ENCODE measurements at places on chromosomes 5 and 9.

DNA sequence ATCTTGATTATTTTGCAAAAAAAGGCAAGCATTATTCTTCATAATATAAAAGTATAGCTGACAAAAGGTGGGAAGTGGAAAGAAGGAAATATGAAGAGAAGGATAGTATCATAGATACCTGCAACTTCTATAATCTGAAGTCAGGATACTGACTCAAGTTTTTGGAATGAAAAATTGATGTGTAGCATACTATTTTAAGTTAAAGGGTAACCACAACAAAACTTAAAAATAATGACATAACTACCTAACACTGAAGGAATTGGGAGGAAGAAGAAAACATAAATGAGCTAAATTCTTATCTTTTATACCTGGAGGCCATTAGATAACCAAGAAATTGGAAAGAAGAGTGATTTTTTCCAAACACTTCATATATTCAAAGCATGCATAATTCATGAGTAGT is 51.8 kb upstream of the TLE1 start:
- no peak for DNase-seq

GRCh38 chr5:115484368-115484767 is 60.2 kb downstream of the FEM1C start:
- no peak for DNase-seq

- no peak for DNase-seq
Measured at GRCh38 chr9:135971892-135972291, 10.7 kb upstream of the UBAC1 start.

GRCh38 chr5:115831163-115831768 is 10.1 kb downstream of the ATG12 start:
- DNase-seq: peak; percentile 56

DNA sequence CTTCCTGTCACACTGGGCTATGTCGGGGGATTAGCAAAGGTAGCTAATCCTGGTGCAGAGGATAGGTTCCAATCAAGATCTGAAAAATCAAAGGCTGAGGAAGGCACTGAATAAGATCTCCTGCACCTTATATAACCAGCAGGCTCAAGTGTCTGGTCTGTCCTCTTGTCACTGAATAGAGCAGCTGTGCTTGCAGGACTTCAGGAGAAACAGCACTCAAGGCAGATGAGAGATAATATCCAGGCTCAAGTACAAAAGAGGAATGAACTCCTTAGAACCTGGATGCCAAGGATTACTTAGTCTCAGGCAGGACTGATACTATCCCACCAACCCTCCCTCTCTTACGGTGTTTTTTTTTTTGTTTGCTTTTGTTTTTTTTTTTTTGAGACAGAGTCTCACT is 108.8 kb upstream of the LRRTM2 start:
- no peak for DNase-seq

- peak; percentile 44 for DNase-seq
Measured at GRCh38 chr5:81819556-81820317, 68.8 kb upstream of the SSBP2 start.

All from fibroblast of pulmonary artery (primary cell).